ENCODE measurements at places on chromosomes 5 and 9. TPM values are rescaled to one million over a fixed set of nuclear protein-coding genes. Genes with fewer than 3 reads are reported as not detected.

C9 gene
- not detected for total RNA-seq

IL9 gene
- total RNA-seq: not detected

ST8SIA4 gene
- 38.8 TPM for total RNA-seq

LRSAM1 gene
- 18.4 TPM for total RNA-seq

CENPH gene
- 11.1 TPM for total RNA-seq

DMRT2 gene
- not detected for total RNA-seq

TAL2 gene
- 9.6 TPM for total RNA-seq

SH3RF2 gene
- 0.25 TPM for total RNA-seq

GPR150 gene
- total RNA-seq: 0.25 TPM

FOXD4L5 gene
- total RNA-seq: not detected

TGFBR1 gene
- total RNA-seq: 48.7 TPM

PSMB7 gene
- total RNA-seq: 160 TPM

PAPPA gene
- under 0.01 TPM for total RNA-seq

MYOT gene
- not detected for total RNA-seq

EDIL3 gene
- total RNA-seq: 37.1 TPM

Measured in temporal lobe (tissue), 4 donors.